HFFc6 (cell line): ENCODE measurements at places on chromosomes 5 and 9.

- DNase-seq: no peak
Observed at GRCh38 chr5:130995254-130995515, 169.9 kb downstream of the HINT1 start.

DNA sequence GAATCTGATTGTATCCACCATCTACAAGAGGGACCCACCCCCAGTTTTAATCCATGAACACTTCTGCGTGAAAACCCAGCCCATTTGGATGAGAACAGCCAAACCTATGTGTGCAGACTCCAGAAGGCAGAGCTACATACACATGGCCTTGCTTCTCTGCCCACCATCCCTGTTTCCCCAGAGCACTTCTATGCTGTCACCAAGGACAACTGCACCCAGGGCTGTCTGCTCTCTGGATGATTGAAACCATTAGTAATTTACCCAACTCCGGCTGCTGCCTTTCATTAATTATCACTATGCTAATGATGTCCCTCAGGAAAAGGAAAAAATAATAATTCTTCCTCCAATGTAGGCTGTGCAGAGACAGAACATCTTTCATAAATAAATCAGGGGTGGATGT, 8.9 kb downstream of the CARTPT start:
- DNase-seq: no peak

DNA sequence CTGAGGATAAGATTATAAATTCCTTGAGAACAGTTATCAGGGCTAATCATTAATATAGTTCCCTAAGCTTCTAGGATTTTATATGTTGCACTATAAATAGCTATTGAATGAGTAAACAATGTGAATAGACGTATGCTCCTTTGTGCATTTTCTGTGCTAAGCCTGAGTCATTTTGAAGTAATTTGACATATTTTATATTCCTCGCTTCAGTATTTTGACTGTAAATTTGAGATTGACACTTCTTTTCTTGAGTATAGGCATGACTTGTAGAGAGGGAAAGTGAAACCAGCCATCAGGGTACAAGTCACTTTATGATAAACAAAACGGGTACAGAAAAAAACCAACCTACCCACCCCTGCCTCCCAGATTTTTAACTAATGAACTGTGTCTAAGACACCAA, 367.7 kb upstream of the PRR16 start:
- peak; percentile 41 for DNase-seq

GRCh38 chr5:170553218-170553617, 49.4 kb downstream of the KCNIP1 start:
- DNase-seq: no peak

GRCh38 chr5:68480335-68480940, 264.9 kb downstream of the PIK3R1 start:
- no peak for DNase-seq

DNA sequence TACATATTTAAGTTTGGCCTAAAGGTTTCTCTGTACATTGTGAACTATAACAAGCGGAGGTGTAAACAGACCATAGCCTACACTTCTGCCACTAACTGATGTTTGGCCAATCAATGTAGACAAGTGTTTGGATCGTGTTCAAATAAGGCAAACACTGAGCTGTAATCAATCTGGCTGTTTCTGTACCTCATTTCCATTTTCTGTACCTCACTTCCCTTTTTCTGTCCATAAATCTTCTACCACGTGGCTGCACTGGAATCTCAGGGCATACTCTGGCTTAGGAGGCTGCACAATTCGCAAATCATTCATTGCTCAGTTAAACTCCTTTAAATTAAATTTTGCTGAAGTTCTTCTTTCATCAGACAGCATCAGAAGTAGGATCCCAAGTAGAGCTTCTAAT, 140.9 kb downstream of the SLC25A46 start:
- no peak for DNase-seq

DNA sequence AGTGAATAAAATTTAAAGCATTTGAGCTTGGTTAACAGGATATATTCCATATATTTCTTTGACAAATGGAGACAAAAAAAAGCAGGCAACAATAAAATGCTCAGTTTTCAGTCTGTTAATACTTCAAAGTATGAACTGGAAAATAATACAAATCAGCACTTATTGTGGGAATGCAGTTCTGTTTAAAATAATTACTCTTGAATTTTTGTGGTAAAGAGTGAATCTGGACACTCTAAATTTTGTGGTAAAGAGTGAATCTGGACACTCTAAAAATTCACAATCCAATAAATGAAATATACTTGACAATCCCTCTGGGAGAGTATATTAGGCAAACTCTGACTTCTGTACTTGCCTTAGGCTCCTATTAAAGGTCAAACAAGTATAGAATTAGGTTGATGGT, 141.9 kb upstream of the RASA1 start:
- DNase-seq: no peak

- DNase-seq: no peak
Observed at GRCh38 chr9:104923740-104924139, 4.2 kb downstream of the ABCA1 start.
